ENCODE measurements at places on chromosomes 2 and 18.

- peak; percentile 86 for DNase-seq
These were observed 264.0 kb upstream of the CXCR4 start for GRCh38 chr2:136381722-136382633.

DNA sequence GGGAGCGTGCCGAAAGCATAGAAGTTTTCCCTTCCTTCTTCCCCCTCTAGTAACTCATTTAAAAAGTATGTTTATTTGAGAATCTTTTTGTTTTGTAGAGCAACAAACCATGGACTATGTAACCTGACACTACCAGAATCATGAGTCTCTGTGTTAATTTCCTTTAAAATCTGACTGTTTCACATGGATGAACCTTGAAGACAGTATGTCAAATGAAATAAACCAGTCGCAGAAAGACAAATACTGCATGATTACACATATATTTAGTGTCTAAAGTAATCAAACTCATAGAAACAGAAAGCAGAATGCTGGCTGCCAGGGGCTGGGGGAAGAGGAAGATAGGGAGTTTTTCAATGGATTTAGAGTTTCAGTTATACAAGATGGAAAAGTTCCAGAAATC is 32.3 kb downstream of the PTPN2 start:
- DNase-seq, result no peak

GRCh38 chr2:121038431-121038830 is 246.6 kb downstream of the TFCP2L1 start:
- no peak for DNase-seq

GRCh38 chr2:20781656-20782265 is 41.1 kb downstream of the LDAH start:
- DNase-seq, result peak; percentile 24

GRCh38 chr2:19812166-19812565 is 89.6 kb downstream of the TTC32 start:
- no peak for DNase-seq

DNA sequence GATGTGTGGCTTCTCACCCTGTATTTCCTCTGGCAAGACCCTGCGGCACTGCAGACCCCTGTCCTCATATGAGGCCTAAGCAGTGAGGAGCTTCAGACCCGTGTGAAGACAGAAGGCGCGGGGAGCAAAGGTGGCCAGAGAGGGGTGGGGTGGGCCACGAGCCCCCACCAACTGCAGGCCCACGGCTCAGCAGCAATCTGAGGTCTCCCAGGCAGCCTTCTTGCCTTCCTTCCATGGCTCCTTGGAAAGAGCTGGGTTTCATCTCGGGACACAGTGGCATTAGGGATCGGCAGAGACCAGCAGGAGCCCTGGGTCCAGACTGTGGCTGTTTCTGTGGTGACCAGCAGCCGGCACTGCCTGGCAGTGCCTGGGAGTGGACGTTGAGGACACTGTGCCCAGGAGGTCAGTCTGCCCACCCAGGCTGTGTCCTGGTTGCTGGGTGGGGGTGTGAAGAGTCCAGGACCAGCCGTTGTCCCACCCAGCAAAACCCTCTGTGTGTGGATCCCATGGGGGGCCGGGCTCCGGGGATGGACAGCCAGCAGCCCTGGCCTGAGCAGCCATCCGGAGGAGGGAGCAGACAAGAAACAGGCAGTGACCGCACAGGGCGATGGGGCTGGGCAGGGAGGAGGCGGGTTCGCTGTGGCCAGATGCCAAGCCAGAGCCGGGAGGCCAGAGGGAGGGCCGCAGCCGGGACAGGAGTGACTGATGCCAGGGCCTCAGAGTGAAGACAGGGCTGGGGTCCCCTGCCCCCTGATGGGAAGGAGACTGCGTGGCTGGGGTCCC is 73.8 kb downstream of the RRM2 start:
- DNase-seq, result no peak

- no peak for DNase-seq
These were observed 104.1 kb upstream of the OTOS start for GRCh38 chr2:240244543-240244942.

- no peak for DNase-seq
These were observed 4.5 kb downstream of the RHOB start for GRCh38 chr2:20451341-20451740.
